Upper lobe of right lung (tissue), 1 donor: ENCODE measurements at places on chromosomes 7 and 10. TPM values are rescaled to one million over a fixed set of nuclear protein-coding genes. Genes with fewer than 3 reads are reported as not detected.
A peak's percentile ranks its signal among the peaks of the same experiment; 100 is the strongest.

GRCh38 chr10:95482501-95483233 lies 78.5 kb downstream of the SORBS1 start:
- no peak for DNase-seq
- no peaks in the 10 kb centered on the region for H3K27me3 ChIP-seq
- H3K36me3 ChIP-seq: no peaks in the 10 kb centered on the region

Gene SFRP4
- total RNA-seq: 6.7 TPM

DNA sequence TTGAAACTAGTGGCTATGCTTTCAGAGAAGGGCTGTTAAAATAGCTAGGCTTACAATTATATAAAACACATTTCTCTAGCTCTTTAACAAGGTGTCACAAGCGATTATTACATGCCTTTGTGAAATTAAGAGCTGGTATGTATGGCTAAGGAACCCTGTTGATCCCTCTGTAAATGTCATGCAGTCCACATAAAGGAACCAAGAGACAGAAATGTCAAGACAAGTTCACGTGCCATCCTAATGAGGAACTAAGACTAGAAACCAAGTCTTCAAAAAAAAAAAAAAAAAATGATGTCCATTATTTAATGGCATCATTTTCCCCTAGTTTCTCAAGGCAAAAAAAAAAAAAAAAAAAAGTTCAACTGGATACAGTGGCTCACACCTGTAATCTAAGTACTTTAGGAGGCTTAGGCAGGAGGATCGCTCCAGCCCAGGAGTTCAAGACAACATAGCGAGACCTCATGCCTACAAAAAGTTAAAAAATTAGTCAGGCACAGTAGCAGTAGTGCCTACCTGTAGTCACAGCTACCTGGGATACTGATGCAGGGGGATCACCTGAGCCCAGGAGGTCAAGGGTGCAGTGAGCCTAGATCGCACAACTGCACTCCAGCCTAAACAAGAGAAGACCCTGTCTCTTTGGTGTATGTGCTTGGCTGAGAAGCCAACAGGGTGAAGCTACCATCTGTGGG lies 63.4 kb downstream of the SRPK2 start:
- H3K4me1 ChIP-seq: no peaks in the 10 kb centered on the region
- H3K27ac ChIP-seq: no peak overlapping the region
- no peaks in the 10 kb centered on the region for H3K36me3 ChIP-seq
- H3K27me3 ChIP-seq: no peaks in the 10 kb centered on the region
- H3K4me3 ChIP-seq: no peak overlapping the region
- DNase-seq: no peak

DNA sequence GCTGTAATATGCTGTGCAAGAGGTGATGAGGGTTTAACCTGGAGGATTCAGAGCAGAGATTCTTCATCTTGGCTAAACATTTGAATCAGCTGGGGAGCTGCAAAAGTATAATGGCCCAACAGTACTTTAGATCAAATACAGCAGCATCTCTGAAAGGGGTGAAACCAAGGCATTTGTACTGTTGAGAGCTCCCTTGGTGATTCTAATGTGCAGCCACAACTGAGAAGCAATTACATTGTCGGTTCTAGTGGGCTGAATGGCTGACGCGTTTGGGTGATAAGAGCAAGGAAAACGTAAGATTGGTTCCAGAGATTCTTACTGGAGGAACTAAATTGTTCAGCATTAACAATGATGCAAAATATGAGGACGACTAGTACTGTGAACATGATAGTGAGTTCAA lies 269.7 kb downstream of the AGMO start:
- DNase-seq: no peak
- no peaks in the 10 kb centered on the region for H3K27me3 ChIP-seq
- no peaks in the 10 kb centered on the region for H3K4me1 ChIP-seq
- H3K27ac ChIP-seq: no peak overlapping the region

GRCh38 chr10:112182784-112183328 lies 709 bp downstream of the GPAM start:
- peak overlapping the region; percentile 86 for H3K4me3 ChIP-seq
- peak overlapping the region; percentile 81 for H3K27ac ChIP-seq
- no peak for DNase-seq
- peaks cover 9% of the 10 kb centered on the region for H3K4me1 ChIP-seq
- no peaks in the 10 kb centered on the region for H3K27me3 ChIP-seq
